ENCODE measurements at places on chromosomes 6 and 20.

DNA sequence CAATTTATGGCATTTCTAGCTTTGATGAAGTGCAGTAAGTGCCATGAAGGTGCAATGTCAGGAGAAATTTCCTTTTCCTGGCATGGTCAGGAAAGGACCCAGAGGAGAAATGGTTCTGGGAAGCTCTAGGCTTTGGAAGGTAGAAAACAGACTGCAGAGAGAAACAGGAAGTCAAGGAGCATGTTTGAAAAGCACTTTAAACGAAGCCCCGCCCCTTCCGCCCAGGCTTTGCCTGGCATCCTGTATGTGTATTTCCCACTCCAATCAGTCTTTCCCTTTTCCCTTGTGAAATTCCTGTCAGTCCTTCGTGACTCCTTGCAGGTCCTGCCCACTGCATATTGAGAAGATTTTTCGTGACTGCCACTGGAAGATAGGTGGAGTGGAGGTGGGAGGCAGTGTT lies 320.9 kb upstream of the SASH1 start:
- DNase-seq, result no peak

GRCh38 chr20:47660983-47661700 lies 124.1 kb downstream of the SULF2 start:
- DNase-seq, result no peak

DNA sequence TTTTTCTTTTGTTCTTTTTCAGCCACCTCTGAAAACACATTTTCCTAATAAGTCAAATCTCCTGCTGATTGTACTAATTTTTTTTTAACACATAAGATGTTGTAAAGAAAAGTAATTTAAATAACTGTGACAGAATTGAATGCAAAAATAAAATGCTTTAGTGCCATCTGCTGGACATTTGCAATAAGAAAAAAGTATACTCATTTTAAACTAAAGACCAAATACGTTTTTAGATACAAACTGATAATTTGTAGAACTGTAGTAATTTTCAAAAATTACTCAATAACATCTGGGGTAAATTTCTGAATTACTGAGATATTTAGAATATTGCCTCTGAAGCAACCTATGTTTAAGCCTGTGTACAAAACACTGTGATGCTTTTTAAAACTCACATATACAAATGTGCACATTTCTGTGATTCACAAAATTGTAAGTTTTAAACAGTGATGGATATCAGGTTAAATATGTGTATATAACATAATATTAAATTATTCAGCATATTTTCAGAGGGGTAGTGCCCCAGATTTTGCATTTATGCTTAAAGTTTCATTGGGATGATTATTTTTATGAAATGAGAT lies 198.7 kb downstream of the RIMS1 start:
- DNase-seq, result no peak

DNA sequence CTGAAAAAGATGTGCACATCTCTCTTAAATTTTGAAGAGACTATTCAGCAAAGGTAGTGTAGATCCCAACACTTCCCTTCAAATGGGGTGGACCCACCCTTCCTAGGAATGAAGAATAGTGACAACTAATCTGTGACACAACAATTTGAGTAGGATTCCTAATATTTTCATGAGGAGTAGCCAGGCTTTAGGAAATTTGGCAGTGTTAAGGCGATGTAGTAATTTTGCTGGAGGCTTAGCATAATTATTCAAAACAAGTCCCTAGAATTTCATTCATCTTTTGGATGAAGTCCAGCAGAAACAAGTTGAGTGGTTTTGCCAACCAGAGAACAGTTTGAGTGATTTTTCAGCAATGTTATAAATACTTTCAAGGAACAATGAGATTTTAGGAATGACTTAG lies 52.4 kb downstream of the ELOVL4 start:
- no peak for DNase-seq

DNA sequence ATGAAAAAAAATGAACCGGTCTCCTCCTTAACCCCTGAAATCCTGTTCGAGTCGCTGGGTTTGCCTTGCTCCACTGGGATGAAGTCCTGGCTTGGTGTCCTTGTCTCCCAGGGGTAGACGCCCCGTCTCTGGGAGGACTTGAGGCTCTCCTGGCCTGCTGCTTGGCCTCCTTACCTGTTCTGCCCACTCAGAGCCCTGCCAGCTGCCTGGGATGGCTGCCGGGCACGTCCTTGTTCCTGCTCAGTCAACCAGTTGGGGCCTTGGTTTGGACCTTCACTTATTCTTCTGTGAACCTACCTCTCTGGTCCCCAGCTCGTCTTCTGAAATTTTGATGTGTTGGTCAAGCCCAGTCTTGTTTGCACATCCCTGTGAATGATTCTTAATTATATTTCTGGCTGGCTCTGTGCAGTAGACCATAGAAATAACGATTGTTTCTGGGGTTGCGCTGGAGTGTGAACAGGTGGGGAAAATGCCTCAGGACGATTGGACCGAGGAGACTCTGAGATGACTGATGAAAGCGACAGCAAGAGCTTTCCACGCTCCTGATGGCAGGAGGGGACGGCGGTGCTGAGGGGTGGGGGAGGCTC lies 126.5 kb upstream of the ESR1 start:
- no peak for DNase-seq

DNA sequence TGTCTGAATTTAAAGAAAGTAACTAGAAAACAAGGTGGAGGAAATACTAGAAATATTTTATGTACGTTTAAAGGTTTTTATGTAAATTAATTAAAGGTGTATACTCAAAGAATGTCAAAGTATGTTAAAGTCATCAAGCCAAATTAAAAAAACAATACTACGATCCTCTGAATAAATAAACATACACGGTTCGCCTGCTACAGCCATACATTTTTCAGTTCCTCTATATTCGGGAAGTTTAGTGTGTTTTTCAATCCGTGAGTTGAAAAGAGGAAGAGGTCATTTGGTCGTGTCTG lies 626 bp downstream of the STX7 start:
- DNase-seq, result no peak

DNA sequence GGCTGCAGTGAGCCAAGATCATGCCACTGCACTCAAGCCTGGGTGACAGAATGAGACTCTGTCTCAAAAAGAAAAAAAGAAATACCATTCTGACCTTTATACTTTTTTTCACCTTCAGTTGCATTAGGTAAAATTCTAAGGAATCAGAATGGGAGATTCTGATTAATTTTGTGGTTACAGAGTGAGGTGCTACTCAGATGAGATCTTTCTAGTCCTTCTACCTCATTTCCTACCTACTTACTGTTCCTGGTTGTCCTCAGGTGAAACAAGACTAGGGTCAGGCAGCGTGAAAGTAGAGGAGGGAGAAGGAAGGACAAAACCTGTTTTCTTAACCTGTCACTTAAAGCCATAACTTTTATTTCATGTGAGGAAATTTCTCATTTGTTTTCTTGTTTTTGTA lies 63.7 kb downstream of the MTFR2 start:
- no peak for DNase-seq

- no peak for DNase-seq
Observed at GRCh38 chr6:162313922-162314660, 413.5 kb downstream of the PRKN start.

Data from activated naive CD4-positive, alpha-beta T cell treated with anti-CD3 and anti-CD28 coated beads, Interleukin-2, amount 10 ng/mL, durations not matched to agents 7 days and 5 days (primary cell).